ENCODE measurements at places on chromosomes 7 and 10. TPM values are rescaled to one million over a fixed set of nuclear protein-coding genes. Genes with fewer than 3 reads are reported as not detected.

SPDYE5 gene
- total RNA-seq: not detected

DGKI gene
- total RNA-seq: 0.23 TPM

CYP2E1 gene
- total RNA-seq: not detected

NPTX2 gene
- total RNA-seq: 0.13 TPM

PYROXD2 gene
- total RNA-seq: 2.6 TPM

BAIAP2L1 gene
- 53.9 TPM for total RNA-seq

HERC4 gene
- total RNA-seq: 27.9 TPM

ABCF2 gene
- total RNA-seq: 61.3 TPM

FGFBP3 gene
- total RNA-seq: 2.7 TPM

FAM25G gene
- total RNA-seq: not detected

FBXL13 gene
- 0.26 TPM for total RNA-seq

WDR86 gene
- 0.15 TPM for total RNA-seq

C7orf33 gene
- total RNA-seq: not detected

OPN1SW gene
- not detected for total RNA-seq

CYP2C8 gene
- not detected for total RNA-seq

AKR1C4 gene
- 0.24 TPM for total RNA-seq

EPHB4 gene
- total RNA-seq: 44.1 TPM

SPDYE8 gene
- not detected for total RNA-seq

KLF14 gene
- not detected for total RNA-seq

ATG9B gene
- total RNA-seq: 0.42 TPM

GRID2IP gene
- total RNA-seq: not detected

MLXIPL gene
- 1.4 TPM for total RNA-seq

NDUFB2 gene
- total RNA-seq: 377 TPM

PARG gene
- total RNA-seq: 12.9 TPM

AGBL3 gene
- 0.55 TPM for total RNA-seq
